Stimulated activated CD8-positive, alpha-beta memory T cell treated with anti-CD3 and anti-CD28 coated beads, Interleukin-7, amount 100 ng/mL, for 24 hours (primary cell): ENCODE measurements at places on chromosomes 5 and 9.

- no peak for DNase-seq
These were observed 115.1 kb downstream of the PALM2AKAP2 start for GRCh38 chr9:109894921-109895758.

- peak; percentile 7 for DNase-seq
These were observed 21.0 kb upstream of the SCGB3A2 start for GRCh38 chr5:147857302-147858129.

DNA sequence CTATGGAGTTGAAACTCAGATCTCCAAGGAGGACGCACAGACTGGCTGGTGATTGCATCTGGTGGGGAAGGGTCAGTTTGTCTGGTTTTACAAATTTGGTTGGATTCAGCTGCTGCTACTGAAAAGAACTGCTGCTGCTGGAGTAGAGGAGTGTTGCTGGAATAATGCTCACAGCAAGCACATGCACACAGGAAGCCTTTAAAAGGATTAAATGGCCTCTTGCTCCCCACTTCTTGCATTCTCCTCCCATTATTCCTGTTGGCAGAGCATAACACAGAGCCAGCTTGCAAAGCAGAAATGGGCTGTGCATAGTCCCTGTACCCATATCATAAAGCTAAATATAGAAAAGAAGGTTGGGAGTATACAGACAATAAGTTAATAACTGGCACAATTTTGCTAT is 16.6 kb downstream of the ZNF474 start:
- no peak for DNase-seq

DNA sequence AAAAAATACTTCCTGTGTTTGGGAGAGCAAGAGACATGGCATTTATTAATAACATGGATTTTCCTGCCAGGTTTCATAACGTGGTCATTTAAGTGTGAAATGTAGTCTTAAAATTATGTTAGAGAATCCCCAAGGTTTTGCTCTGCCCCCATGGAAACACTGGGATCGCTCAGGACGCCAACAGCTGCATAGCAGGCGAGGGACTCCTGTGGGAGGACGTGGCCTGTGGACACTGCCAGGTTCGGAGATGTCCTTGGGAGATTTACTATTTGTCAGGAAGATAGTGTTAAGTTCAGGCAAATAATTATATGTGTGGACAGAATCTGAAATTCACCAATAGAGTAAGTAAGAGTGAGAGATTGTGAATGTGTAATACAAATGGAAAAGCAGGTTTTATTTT is 977 bp downstream of the BTNL9 start:
- DNase-seq = no peak

DNA sequence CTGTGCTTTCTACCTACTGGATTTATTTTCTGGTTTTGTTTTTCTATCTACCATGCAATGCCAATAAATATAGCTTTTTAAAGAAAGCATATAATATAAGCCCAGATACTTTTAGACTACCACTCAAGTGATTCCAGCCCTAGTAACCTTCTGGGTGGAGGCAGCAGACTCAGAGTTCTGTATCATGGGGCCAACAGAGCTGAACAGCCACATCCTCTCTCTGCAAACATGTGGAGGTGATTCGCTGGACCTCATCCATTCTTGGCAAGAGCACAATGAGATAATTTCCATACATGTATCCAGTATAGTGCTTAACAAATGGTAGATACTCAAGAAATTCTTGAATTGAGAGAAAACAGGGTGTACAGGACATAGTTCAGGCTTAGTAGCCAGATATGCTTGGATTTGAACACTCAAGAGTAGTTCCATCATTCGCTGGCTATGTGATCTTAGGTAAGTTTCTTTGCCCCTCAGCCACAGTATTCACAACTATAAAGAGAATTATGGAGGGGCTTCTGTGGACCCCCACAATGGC is 124.5 kb downstream of the ASTN2 start:
- no peak for DNase-seq

- peak; percentile 61 for DNase-seq
These were observed 12.9 kb downstream of the OR2V2 start for GRCh38 chr5:181160152-181160754.

- no peak for DNase-seq
These were observed 55.2 kb upstream of the IL12B start for GRCh38 chr5:159385536-159385935.

DNA sequence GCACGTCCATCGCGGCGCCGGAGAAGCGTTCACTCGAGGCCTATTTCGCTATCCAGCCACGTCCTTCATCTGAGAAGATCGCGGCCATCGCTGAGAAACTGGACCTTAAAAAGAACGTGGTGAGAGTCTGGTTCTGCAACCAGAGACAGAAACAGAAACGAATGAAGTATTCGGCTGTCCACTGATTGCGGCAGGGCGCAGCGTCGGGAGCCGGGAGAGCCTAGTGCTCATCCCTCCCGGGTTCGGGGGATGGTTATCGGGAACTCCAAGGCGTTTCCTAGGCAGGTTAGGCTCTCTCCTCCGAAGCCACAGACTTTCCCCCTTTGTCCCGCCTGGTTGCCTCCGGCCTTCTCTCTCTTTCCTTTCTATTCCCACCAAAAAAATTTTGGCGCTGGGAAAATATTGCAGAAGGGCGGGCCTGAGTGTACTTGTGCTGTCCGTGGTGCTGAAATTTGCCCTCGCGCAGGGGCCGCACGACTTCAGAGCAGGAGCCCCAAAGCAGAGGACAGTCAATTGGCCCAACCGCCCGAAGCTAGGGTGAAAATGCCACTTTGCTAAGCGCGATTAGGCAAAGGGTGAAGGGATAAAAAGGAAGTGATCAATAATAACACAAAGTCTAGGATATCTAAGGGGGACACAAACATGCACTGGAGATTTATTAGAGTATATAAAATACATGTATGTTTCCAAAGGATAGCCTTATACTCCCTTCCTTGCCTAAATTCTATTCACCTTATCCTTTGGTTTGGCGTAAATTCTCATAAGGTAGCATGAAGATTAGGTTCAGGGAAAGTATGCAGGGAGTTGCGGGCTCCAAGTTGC is 1.8 kb downstream of the POU4F3 start:
- DNase-seq = no peak

GRCh38 chr5:147036691-147037245 is 158.2 kb upstream of the PPP2R2B start:
- no peak for DNase-seq

DNA sequence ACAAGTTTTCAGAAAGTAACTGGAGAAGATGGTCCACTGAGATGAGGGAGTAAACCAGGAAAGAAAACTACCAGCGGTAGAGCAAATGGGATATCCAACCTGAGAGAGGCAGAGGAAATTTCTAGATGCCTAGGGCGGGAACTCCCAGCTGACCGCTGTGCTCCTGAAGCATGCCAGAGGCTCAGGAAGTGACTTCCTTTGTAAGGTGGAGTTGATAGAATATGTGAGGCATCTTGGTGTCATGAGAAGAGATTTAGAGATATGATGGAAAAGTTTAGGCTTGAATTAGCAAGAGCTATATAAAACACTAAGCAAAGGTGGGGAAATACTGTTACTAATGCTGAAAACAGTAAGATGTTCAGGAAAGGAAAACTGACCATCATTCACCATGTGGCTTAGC is 124.1 kb downstream of the C9orf152 start:
- DNase-seq = no peak

DNA sequence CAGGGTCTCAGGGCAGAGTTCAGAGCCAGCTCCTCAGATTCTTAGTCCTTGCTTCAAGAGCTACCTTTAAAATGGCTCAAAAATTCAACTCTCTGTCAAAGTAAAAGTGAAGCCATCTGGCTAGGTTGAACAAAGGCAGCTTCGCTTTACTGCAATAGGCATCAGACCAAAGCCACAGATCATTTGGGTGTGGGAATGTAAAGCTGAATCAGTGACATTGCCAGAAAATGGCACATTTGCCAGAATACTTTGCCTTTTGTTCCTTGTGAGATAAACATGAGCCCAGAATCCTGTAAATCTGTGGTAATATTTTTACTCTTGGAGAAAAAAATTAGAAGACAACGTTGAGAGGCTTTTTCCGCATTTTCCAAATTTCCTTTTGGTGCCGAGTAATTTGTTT is 210.5 kb downstream of the PALM2AKAP2 start:
- no peak for DNase-seq

DNA sequence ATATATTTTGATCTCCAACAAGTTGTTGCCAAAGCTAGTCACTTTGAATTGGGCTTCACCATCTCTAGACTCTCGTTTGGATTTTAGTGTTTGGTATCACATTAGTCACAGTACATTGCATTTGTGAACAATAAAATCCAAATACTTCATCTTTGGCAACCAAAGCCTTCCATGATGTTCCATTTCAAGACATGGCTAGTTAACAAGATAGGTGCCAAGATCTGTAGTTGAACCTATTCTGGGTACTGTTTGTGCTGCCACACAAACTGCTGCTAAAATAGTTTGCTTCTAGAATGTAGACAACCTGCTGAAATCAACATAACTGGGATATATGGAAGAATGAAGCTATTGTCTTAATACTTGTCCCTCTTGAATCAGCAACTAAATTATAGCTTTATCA is 207.5 kb downstream of the LRRC70 start:
- no peak for DNase-seq

DNA sequence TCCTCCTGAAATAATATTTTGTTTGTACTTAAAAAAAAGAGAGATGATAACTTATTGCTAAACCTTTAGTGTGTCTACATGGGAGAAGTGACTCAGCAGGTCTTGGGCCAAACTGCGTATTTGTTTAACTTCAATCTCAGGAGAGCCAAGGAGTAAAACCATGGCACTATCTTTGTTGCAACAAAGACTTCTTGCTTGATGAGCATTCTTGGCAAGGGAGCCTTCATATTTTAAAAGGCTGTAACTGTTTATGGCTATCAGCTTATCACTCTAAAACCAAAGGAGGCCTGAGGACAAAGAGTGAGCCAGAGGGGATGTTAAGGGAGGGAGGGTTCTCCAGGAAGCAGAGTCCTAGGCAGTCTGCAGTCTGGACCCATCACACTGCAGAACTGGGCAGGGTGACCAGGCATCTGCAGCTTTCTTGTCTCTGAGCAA is 216.2 kb upstream of the S1PR3 start:
- no peak for DNase-seq

- DNase-seq = no peak
These were observed 28.0 kb downstream of the GLT6D1 start for GRCh38 chr9:135611142-135611874.

GRCh38 chr9:120890320-120891244 is 13.6 kb upstream of the PHF19 start:
- DNase-seq = no peak

- DNase-seq = no peak
These were observed at the start of gene WNK2 for GRCh38 chr9:93183663-93184431. WNK2 (plus strand) TSS chr9:93184139; CDS start chr9:93184930, 791 bp downstream.

GRCh38 chr5:120706877-120707276 is 242.8 kb downstream of the PRR16 start:
- no peak for DNase-seq

- DNase-seq = no peak
These were observed 23.8 kb downstream of the C9 start for GRCh38 chr5:39340506-39340905.

DNA sequence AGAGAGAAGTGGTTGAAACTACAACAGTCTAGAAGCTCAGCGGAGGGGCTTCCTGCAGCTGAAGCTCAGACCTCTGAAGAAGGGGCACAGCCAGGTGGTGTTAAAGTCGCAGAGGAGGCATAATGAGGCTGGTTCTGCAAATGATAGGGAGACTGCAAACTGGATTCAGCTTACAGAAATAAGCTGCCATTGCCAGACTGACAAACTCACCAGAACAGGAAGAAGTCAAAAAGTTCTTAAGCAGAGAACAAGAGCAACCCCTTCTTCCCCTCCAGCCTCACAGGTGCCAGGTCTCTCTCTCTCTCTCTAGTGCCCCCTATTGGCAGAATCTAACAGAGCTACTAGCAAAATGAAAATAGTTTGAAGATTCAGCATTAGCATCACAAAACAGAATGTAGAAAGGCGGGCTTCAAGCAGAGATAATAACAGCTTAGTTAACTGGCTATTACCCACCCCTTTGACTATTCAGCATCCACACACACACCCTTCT is 76.7 kb downstream of the GRAMD2B start:
- DNase-seq = no peak

DNA sequence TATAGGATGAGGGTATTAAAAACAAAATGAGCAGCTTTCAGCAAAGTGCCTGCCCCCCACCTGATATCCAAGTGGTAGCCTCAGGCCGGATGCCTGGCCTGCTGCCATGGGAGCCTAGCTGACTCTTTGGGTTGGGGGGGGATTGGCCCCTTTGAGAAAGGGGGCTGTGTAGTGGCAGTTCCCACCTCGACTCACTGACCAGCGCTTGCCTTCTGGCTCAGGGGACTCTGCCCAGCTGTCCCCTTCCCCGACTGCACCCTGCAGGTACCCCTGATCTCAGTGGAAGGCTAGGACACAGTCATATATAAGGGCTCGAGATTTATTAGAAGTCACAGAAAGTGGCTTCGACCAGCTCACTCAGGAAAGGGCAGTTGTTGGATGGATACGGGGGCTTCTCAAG is 1.5 kb upstream of the NEUROG1 start:
- DNase-seq = no peak

- no peak for DNase-seq
These were observed 41.0 kb upstream of the EGFL7 start for GRCh38 chr9:136621734-136622093.

DNA sequence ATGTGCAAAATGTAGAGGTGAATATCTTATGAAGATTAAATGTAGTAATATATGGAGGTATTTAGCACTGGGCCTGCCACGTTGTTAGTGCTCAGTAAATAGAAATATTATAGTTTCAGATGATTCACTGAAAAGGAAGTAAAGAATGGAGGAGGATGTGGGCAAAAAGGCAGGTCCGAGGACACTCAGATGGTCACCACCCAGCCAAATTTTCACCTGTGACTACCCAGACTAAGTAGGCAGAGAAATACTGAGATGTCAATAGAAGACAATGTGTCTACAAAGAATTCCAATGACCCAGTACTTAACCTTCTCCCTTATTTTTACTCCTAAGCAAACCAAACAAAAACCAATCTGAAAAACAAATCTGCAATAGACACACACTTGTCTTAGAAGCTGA is 70.3 kb upstream of the ATP10B start:
- DNase-seq = no peak

GRCh38 chr9:21996438-21996837 is 1.8 kb downstream of the CDKN2B-AS1 start:
- no peak for DNase-seq
